ENCODE measurements at places on chromosomes 12 and 14.

DNA sequence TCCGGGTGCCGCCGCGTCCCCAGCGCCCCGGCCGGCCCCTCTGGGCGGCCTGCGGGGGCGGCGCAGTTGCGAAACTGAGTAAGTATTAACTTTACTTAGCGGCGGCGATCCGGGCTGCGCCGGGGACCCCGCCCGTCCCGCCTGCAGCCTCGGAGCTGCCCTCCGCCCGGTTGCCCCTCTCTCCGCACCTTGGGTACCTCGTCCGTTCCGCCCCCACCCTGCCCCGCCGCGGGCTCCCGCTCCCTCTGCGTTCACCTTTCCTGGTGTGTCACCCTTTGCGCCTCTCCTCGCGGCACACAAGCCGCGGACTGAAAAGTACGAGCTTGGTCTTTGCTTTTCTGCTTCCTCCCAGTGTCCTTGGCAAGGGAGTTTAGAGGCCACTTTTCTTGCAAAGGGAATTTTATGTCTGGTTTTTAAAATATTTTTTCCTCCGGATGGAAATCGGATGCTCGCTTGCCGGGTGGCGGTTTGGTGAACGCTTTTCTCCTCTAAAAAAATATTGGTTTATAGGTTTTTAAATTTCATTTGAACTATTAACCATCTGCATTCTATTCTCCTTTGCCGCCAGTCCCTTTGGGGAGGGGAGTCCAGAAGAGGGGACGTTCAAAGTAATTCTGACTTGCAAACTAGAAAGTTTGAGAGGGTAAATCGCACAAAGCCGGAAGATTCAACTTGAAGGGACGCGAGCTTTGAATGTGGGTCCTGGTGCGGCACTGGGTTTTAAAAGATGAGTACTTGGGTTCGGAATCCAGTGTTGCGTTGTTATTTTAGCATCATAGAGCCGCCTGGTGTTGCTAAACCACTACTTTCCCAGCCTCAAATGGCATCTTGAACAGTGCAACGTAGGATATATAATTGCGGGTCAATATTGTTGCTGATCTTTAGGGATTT is 834 bp downstream of the RASSF8 start:
- DNase-seq = peak; percentile 77

DNA sequence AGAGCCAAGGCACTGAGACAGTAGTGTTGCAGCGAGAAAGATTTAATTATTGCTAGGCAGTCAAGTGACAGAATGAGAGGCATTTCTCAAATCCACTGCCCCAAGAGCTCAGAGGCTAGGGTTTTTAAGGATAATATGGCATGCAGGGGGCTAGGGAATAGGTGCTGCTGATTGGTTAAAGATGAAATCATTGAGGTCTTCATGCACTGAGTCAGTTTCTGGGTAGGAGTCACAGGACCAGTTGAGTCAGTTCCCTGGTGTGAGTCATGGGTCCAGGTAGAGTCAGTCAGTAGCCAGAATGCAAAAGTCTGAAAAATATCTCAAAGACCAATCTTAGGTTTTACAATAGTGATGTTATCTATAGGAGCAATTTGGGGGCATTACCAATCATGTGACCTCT is 323.8 kb downstream of the RGS6 start:
- no peak for DNase-seq

GRCh38 chr12:75724928-75725312 is 213.5 kb upstream of the KRR1 start:
- DNase-seq = no peak

GRCh38 chr12:106736051-106736957 is 38.2 kb upstream of the RIC8B start:
- DNase-seq = no peak

- DNase-seq = no peak
Measured at GRCh38 chr12:42291680-42292079, 34.2 kb downstream of the ZCRB1 start.

- DNase-seq = peak; percentile 1
Measured at GRCh38 chr12:1919284-1919683, 832 bp upstream of the CACNA2D4 start.

- no peak for DNase-seq
Measured at GRCh38 chr14:75461303-75461702, 33.5 kb downstream of the JDP2 start.

- DNase-seq = no peak
Measured at GRCh38 chr14:64218344-64219240, 75.6 kb downstream of the ESR2 start.

DNA sequence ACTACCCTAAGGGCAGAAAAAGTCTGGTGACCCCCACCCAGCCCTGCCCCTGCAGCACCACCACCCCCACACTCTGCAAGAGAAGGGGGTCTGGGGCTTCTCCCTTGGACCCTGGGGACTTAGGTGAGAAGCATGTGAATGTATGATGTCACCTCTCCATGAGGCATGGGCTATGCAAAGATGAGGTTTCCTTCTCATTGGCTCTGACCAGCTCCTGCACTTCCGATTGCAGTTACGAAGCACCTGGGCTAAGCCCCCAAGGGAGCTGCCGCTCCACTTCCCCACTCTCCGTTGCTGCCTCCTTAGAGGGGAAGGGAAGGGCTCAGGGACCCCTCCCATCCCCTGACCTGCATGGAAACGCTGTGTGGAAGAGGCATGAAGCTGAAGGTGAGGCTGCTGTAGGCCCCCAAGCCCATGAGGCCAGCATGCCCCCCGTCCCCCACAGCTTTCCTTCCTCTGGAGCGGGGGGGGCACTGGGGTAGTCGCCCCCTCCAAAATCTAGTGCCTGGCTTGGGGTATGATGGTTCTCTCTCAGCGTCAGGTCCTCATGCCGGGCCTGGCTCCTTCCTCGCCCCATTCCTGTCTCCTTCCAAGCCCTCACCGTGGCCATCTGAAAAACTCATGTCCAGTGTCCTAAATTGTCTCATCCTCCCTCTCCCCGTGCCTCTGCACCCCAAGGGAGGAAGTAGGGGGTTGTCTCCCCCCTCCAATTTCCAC is 5.5 kb upstream of the DDX23 start:
- DNase-seq = no peak

GRCh38 chr14:35123388-35123703 is 994 bp downstream of the PRORP start:
- no peak for DNase-seq

DNA sequence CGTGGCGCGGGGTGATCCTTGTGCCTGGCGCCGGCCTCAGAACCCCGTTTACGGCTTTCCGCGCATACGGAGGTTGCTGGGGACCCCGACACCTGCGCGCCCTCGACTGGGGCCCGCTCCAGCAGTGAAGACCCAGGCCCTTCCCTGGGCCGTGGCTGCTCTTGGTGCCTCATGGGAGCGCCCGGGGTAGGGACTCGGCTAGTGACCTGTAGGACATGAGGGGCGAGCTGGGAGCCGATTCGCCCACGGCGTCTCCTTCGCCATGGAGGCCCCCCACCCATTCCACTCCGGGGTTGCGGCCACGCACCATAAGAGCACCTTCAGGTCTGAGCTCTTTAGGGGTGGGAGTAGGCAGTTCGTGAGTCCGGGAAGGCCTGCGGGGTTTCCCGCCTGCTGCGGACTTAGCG is 14.2 kb upstream of the PAX9 start:
- no peak for DNase-seq

GRCh38 chr12:105231396-105231795 is 4.6 kb downstream of the APPL2 start:
- DNase-seq = no peak

GRCh38 chr14:68576496-68577244 is 216.2 kb downstream of the ZFP36L1 start:
- no peak for DNase-seq

DNA sequence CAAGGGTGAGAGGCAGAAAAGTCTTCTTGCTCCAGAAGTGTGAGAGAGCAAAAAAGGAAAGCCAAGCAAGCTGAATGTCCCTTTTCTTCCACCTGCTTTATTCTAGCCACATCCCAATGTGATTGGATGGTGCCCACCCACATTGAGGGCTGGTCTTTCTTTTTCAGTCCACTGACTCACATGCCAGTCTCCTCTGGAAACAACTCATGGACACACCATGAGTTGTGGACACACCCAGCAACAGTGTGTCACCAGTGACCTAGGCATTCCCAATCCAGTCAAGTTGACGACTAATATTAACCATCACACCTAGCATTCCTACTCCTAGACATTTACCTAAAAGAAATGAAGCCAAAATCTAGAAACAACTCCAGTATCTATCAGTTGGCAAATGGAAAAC is 7.2 kb upstream of the DICER1 start:
- no peak for DNase-seq

DNA sequence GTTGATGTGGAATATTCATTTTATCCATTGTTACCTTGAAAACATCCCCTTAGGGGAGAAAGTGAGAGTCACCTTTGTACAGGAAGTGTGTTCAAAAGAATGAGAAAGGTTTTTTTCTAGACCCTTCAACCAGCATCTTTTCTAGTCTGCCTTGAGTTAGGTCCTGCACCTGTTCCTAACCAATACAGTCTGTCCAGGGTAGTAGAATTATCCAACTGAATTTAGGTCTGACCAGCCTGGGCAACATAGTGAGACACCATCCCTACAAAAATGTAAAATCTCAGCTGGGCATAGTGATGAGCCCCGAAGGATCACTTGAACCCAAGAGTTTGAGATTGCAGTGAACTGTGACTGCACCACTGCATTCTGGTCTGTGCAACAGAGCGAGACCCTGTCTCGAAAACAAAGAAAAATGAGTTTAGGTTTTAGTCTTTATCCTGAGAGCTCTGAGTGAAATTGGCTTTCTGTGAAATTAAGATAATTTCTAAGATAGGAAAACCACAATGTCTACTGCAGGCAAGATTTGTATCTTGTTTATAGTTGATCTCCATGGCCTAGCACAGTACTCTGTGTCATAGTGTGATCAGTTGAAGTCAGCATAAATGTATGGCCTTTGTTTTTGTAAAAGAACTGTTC is 25.2 kb downstream of the ARHGAP5 start:
- DNase-seq = no peak

DNA sequence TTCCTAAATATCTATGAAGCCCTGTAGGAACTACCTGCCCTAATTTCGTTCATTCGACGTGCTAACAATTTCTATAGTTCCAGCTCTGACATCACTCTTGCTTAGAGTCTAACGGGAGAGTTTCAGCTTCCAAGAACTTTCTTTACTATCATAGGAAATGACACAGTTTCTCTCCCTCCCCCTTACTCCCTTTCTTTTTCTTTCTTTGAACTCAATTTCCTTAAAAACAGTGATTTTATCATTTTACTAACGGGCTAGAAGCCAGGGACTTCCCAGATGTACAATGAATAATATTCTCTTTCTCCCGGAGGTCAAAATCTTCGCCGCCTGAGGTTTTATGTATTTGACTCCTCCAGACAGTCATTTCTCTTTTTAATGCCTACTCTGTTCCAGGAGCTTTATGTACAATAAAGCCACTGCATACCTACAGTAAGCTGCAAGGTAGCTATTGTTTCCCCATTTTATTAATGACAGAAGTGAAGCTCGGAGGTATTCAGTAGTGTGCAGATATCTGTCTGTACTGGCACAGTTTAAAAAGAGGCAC is 15.7 kb downstream of the SMCO2 start:
- no peak for DNase-seq

DNA sequence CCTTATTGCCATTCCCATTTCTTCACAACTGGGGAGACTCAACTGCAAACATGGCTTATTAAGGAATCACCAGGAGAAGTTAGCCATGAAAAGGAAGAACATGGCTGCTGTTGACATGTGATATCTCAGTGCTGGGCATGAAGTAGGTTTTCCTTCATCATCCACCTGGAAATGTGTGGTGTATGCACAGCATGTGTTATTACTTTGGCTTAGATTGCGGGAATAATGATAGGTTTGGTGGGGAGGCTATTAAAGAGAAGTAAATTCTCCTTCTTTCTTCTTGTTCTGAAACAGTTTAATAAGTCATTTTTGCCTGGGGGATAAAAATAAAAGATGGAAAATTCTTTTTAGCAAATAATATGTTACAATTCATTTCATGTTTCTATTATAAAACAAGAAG is 23.7 kb upstream of the CLEC14A start:
- no peak for DNase-seq

DNA sequence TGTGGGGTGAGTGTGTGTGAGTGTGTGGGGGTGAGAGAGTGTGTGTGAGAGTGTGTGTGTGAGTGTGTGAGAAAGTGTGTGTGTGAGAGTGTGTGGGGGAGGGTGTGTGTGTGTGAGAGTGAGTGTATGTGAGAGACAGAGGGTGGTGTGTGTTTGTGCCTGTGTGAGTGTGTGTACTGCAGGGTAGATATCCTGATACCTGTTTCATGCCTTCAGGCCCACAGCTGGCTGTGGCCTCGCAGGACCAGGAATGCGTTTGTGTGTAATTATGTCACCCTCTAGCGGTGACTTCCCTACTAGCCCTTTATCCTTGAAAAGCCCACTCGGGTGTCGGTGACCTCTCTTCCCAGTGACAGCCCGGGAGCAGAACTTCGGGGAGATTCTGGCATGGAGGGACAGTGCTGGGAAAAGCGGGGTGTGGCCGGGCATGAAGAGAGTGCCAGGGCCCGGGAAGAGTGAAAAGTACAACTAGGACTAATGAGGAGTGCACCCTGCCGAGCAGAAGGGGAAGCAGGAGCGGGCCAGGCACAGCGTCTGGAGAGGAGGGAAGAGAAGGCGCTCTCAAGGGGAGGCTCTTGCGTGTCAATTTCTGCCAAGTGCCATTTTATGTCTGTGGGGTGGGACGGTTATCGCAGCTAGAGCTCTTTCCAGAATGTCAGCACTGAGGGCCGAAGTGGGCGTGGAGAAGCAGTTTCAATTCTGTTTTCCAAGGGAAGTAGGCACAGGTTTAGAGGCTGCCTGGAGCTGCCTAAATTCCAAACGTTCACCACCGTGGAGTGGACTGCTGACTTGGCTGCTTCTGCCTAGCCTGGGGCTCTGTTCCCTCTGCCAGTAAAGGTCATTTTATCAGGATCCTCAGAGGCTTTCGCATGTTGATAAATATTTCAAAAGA is 11.0 kb upstream of the FBXL14 start:
- peak; percentile 91 for DNase-seq

GRCh38 chr12:40970320-40970907 is 217.7 kb upstream of the PDZRN4 start:
- no peak for DNase-seq

Data from retina (tissue), 1 donor.